ENCODE measurements at places on chromosomes 1 and 21.

- no peak for DNase-seq
Measured at GRCh38 chr1:193537266-193538002, 351.0 kb upstream of the B3GALT2 start.

GRCh38 chr1:11107599-11107998, 7.9 kb upstream of the EXOSC10 start:
- no peak for DNase-seq

DNA sequence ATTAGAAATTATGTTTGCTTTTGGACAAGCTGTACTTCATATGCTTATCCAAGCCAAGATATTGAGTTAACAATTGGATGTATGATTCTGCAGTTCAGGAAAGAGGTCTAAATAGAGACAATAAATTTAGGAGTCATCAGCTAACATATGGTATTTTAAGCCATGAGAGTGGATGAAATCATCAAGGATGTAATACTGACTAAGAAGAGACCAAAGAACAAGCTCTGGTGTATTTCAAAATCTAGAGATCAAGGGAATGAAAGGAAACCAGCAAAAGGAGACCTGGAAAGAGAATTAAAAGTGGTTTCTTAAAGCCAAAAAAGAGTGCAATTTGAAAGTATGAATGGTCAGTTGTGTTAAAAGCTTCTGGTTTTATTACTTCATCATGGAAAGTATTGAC, 183.6 kb upstream of the BEND5 start:
- no peak for DNase-seq

- DNase-seq: no peak
Measured at GRCh38 chr1:226983247-226983991, 43.3 kb downstream of the COQ8A start.

DNA sequence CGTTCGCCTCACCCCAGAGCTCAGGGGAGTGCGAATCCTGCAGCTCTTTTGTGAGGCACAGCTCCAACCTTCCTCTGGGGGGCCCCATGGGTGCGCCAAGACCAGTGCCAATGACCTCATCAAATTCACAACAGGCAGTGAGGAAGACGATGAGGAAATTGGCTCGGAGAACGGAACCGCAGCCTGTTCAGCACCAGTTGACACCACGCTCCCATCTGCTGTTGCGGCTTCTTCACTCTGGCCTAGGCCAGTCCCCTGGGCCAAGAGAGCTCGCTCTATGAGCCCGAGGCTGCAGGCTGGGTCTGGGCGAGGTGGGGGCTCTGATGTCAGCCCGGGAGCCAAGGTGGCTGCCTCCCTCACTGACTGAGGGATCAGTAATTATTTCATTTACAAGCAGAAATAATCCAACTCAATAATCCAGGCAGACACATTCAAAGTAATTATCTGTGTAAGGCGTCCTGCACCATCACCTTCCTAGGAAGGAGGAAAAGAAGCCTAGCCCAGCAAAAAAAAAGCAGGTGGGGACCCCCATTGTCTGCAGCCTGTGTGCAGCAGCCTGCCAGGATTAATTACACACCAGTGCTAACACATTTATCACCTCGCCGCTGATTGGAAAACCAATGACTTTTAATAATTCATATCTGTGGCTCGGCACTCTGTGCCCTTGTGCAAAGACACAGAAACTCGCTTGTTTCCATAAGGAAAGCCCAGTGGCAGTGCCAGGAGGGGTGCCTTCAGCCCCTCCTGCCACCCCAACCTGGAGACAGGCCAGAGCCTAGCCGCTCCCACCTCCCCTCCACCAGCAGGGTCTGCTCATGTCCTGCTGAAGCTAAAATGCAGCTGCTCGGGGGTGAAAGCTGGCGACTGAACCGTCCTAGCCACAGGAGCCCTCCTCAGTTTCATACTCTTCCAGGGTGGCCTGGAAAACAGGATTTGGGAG, 1.9 kb downstream of the PLEKHA6 start:
- DNase-seq: no peak
